ENCODE measurements at places on chromosomes 4 and X.

DNA sequence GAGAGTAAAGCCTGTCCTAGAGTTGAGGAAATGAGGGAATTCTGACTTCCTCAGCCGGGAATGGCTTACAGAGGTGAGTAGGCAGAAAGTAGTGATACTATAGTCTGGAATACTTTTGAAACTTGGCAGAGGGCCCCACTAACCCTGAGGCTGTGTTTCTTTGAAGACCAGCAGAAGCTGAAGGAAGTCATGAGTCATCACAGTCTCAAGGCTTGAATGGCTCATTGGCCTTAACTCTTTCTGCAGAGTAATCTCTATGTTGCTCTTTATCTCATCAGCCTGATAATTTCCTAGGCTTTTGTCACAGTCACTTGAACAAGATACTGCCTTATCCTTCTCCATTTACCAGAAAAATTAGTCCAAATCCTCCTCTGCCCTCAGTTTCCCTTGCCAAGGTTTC, 80.8 kb downstream of the ANKRD50 start:
- DNase-seq = peak; percentile 88

GRCh38 chrX:133781174-133781573, 204.2 kb downstream of the GPC3 start:
- no peak for DNase-seq

DNA sequence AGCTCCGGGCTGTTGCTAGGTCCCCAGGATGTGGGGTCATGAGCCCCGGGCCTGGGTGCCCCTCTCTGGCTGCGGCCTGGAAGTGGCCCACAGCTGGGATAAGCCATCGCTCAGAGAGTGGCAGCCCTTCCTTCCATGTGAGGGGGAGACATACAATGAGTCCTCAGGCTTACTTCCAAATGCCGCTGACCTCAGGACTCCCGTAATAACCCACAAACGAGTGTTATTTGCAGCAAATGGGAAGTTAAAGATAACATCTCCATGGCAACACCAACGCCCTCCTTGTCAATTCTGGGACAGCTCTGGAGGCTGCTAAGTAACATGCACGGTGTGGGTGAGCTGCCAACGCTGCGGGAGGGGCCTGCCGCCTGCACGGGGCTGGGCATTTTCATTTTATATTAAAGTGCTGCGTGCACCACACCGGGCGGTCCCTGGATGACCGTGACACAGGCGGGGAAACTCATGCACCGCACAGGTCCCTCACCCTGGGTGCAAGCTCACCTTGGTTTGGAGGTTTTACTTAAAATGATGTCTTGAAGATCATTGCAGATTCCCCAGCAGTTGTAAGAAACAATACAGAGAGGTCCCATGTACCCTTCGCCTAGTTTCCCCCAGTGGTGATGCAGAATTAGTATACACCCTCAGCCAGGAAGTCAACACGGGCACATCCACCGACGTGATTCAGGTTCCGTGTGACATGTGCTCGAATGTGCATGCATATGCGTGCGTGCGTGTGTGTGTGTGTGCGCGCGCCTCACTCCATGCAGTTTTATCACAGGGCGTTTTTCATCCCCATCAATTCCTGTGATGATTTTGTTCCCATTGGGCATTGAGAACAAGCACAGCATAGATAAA, 79.4 kb downstream of the ABLIM2 start:
- DNase-seq = no peak

GRCh38 chr4:83582289-83582785, 46.4 kb downstream of the GPAT3 start:
- no peak for DNase-seq

GRCh38 chr4:83109480-83110222, 4.9 kb downstream of the PLAC8 start:
- no peak for DNase-seq

GRCh38 chrX:69146739-69147138, 18.5 kb downstream of the PJA1 start:
- DNase-seq = no peak

DNA sequence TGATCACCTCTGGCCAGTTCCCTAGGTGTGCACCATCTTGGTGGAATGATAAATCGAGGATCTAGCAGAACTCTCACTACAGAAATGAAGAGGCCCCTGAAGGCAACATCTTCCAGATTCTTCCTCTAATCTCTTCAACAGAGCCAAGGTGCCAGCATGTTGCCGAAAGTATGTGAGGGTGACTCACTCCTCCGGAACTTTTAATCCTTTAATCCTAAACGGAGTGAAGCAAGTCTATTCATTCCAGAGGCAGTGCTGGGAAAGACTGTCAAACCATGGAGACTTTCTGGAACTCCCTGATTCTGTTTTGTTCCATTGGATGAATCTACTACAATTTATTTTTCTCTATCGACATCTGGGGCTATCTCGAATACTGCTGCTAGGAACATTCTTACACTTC, 68.7 kb downstream of the SUPT20HL2 start:
- DNase-seq = no peak
